Stimulated activated CD4-positive, alpha-beta T cell treated with anti-CD3 and anti-CD28 coated beads, TNF-alpha, amount 100 ng/mL, for 24 hours (primary cell): ENCODE measurements at places on chromosomes 3 and 15.

DNA sequence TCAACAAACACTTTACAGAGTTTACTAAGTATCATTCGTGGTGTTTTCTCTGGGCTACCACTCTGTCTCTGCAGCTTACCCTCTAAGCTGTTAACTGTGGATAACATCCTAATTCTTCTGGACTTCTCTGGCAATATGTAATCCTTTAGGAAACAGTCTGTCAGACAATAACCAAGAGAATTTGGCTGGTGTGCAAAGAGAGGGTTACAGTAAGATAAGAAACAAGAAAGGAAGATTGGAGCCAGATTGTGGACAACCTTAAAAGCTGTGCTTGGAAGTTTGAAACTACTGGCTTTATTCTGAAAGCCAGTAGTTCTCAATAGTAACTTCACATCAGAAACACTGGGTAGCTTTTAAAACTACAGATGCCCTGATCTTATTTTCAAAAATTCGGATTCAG is 778 bp downstream of the ARL6 start:
- DNase-seq = no peak

- no peak for DNase-seq
Observed at GRCh38 chr3:164408326-164408725, 670.0 kb downstream of the SI start.

GRCh38 chr3:45548681-45549075 is 45.9 kb upstream of the LIMD1 start:
- DNase-seq = no peak

GRCh38 chr15:47932951-47933641 is 187.7 kb upstream of the SLC24A5 start:
- no peak for DNase-seq

- no peak for DNase-seq
Observed at GRCh38 chr3:177361081-177361938, 164.0 kb upstream of the TBL1XR1 start.

- DNase-seq = no peak
Observed at GRCh38 chr3:139006051-139006716, at the start of gene PRR23A. Gene PRR23A, minus strand, starts transcription at chr3:139006268. Its CDS starts 0 bp downstream, at chr3:139006268.

- DNase-seq = no peak
Observed at GRCh38 chr3:47265008-47265407, 17.6 kb downstream of the KIF9 start.

GRCh38 chr3:47762233-47762632 is 19.5 kb downstream of the SMARCC1 start:
- DNase-seq = no peak

GRCh38 chr3:108838436-108838835 is 15.8 kb downstream of the TRAT1 start:
- DNase-seq = peak; percentile 48

GRCh38 chr3:192929755-192930547 is 12.3 kb upstream of the MB21D2 start:
- no peak for DNase-seq

GRCh38 chr15:39504808-39505207 is 76.1 kb upstream of the THBS1 start:
- no peak for DNase-seq

DNA sequence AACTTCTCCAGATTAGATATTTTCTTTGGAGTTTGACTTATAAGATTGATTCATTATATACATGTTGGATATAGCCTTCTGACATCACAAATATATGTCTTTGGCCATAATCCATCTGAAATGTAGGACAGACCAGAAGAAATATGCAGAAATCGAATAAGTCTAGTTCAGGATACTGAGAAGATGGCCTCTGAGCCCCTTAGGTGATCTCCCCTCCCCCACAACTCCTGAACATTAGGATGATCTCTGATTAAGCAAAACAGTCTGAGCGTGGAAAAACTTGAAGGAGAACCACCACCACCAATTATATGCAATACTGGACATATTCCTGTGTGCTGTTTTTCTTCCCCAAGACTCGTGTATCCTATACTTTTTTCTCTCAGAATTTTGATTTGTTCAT is 3.2 kb downstream of the SETD5 start:
- no peak for DNase-seq

DNA sequence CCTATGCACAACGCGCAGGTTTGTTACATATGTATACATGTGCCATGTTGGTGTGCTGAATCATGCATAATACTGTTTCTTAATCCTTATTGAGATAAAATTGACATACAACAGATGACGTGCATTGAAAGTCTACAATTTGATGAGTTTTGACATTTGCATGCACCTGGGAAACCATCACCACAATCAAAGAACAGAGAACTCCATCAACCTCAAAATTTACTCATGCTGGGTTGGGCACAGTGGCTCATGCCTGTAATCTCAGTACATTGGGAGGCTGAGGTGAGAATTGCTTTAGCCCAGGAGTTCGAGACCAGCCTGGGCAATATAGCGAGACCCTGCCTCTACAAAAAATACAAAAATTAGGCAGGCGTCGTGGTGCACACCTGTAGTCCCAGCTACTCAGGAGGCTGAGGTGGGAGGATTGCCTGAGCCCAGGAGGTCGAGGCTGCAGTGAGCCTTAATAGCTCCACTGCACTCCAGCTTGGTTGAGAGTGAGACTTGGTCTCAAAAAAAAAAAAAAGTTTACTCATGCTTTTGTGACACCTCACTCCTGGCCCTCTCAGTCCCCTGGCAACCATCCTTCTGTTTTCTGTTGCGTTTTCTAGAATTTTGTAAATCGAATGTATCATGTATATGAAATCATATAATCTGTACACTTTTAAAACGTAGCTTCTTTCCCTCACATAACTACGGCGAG is 56.6 kb downstream of the BHLHE40 start:
- DNase-seq = no peak

DNA sequence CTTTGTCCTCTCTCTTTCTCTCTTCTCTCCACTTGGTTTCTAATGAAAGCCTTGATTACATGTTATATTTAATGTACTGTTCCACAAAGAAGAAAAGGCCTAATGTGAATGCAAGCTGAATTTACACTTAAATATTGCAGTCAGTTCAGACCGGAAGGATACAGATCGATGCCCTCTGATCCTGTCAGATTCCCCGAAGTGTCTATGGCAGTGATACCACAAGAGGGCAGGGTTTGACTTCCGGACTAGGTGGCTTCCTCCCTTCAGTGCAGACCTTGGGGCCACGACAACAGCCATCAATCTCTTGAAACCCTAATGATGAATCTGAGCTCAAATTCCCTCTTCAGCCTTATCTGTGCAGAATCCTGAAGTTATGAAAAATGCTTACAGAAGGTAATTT is 29.5 kb downstream of the AGTR1 start:
- DNase-seq = no peak

DNA sequence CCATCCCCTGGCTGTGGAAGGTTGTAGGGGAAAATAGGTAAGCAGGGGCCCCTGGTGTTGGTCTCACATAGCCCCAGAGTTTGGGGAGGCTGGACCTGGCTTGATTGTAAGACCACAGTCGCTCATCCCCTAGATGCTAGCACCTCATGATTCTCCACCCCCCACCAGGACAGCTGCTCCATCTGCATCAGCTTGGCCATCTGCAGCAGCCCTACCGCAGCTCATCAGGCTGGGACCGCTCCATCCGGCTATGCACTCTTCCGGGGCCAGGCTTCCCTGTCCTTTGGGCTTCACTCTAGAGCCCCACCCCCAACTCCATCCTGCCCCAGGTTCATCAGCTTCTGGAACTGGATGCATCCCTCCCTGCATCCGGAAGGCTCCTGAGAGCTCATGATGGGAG is 12.6 kb downstream of the SCN5A start:
- no peak for DNase-seq

DNA sequence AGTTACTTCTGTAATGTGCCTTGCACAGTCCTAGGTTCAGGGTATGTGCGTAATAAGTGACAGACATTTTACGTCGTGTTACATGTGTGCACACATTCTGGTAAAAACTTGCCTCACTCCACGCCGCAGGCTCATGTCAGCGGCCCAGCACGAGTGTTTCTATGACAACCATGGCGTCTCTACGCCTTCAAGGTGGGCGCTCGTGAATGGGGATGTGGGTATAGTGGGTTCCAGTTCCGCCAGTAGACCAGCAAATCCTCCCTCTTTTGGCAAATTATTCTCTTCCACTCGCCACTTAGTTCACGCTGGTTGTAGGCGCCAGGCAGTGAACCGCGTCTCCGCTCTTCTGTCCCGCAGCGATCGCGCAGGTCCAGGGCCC is 40.3 kb downstream of the CHST14 start:
- no peak for DNase-seq

DNA sequence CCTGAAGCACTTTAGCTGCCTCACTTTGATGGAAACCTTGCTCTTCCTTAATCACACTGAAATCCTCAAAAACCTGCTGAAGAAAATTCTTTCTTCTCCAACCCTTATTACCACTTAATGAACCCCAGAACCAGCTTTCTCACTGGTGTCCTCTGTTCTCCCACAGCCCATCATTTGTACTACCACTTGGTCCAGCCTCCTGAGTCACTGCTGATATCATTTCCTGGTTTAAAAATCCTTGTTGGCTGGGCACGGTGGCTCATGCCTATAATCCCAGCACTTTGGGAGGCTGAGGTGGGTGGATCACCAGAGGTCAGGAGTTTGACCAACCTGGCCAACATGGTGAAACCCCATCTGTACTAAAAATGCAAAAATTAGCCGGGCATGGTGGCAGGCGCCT is 418.6 kb upstream of the KCNMB2 start:
- no peak for DNase-seq

DNA sequence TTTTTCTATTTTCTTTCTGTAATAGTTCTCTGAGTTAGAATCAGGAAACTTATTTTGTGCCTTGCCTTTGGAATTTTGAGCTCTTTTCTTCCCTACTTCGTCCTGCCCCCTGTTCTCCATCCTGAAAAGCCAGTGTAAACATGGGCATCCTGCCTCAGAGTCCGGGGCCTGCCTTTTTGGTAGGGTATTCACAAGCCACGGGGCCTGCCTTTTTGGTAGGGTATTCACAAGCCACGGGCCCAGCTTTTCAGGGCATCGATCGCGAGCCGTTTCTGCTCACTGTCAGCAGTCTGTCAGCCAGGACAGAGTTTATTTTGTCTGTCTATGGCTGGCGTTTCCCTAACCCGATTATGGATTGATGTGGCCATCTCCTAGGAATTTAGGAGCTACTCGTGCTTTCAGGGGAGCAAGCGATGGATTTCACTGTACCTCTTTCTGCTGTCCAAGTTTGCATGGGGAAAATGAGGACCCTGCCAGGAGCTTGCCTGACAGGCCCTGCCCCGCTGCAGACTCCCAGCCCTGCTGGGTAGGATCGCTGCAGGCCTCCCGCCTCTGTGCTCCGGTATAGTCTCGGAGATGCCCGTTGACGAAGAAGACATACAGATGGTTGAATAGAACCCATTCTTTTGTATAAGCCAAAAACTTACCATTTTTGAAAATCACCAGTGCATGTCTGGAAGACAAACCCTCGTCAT is 12.8 kb downstream of the SYNM start:
- no peak for DNase-seq

DNA sequence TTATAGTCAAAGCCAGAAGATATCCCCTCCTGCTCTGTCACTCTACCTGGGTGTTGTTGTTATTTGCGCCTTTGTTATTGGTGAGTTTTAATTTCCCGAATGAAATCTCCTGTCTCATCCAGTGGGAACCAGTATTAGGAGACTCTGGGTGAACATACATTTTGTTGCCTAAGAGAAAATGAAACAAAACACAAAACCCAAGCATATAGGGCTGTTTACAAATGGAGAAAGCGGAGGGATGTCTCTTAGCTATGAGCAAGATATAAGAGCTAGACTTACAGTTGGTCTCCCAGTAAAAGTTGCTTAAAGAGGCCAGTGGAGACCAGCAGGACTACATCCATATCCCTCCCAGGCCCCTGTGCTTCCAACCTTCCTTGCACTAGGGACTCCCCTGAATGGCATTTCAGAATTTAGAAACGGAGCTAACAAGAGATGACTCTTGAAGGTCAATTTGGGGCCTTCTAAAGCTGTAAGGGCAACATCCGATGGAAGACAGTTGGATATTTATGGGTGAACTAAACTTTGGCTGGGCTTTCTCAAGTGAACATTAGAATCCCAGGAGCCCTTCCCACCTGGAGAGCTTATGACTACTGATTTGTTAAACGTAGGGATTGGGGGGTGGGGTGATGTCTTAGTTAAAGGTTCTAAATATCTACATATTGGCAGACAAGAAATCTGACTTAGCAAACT is 2.7 kb downstream of the EOMES start:
- no peak for DNase-seq

- DNase-seq = no peak
Observed at GRCh38 chr3:5011555-5012256, 32.5 kb downstream of the BHLHE40 start.

GRCh38 chr15:32099956-32100684 is 69.8 kb downstream of the CHRNA7 start:
- no peak for DNase-seq

DNA sequence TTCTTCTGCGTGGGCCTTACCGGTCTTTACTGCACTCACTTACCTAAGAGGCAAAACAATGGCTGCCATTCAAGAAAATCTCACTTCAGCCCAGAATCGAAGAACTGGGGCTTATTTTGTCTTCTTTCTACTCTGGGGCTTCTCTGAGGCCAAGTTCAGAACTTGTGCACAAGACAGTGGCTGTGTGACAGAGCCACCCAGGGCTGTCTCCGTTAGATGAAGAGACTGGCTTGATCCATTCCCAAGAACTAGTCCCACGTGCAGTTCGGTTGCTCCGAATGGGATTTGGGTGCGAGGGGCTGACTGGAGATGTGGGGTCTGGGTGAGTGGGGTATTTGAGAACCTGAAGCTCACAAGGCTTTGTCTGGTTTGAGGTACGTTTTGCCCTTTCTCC is 795 bp upstream of the TCF12 start:
- DNase-seq = no peak

- no peak for DNase-seq
Observed at GRCh38 chr15:74845581-74845980, 2.6 kb upstream of the ULK3 start.

- DNase-seq = no peak
Observed at GRCh38 chr3:115100806-115101205, 46.3 kb downstream of the ZBTB20 start.

DNA sequence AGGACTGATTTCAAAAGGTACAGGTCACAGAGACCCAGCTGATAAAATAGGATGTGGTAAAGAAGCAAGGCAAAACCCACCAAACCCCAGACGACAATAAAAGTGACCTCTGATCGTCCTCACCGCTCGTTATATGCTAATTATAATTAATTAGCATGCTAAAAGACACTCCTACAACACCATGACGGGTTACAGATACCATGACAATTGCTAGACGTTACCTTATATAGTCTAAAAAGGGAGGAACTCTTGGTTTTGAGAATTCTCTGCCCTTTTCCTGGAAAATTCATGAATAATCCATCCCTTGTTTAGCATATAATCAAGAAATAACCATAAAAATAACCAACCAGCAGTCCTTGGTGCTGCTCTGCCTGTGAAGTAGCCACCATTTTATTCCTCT is 74.7 kb upstream of the MB21D2 start:
- DNase-seq = no peak

GRCh38 chr15:66650433-66650832 is 51.6 kb upstream of the SMAD6 start:
- DNase-seq = no peak

GRCh38 chr15:67781907-67782690 is 43.2 kb upstream of the SKOR1 start:
- DNase-seq = no peak
